ENCODE measurements at places on chromosomes 2 and 18.

DNA sequence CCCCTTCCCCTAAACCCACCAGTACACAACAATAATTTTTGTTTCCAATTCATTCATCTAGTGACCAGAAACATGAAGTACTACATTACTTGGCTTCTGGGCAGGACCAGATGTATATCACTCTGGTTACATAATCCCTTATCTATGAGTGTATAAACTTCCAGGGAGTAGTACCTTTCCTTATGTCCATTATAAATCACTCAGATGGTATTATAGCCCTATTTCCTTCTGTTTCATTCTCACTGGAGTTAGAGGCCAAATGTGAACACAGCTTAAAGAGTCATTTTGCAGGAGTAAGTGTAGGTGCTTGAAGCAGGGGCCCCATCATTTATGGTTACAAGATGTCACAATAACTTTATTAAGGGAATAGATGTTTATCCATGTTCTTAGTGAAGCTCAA is 894.4 kb upstream of the NXPH2 start:
- DNase-seq = no peak

GRCh38 chr2:57185568-57185967 is 861.0 kb upstream of the VRK2 start:
- no peak for DNase-seq

DNA sequence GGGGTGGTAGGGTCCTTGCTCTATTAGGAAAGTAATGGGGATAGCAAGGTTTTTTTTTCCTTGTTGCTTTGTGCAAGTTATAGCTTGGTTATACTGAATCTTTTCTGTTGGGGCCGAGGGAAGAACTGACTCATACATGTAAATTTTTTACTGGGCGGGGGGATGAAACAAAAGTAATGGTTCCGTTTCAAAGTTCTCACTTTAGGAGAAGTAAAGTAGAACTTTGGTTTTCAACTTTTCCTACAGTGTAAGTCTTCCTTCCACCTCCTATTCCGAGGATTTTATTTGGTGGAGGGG is 1.1 kb downstream of the AFTPH start:
- peak; percentile 12 for DNase-seq

DNA sequence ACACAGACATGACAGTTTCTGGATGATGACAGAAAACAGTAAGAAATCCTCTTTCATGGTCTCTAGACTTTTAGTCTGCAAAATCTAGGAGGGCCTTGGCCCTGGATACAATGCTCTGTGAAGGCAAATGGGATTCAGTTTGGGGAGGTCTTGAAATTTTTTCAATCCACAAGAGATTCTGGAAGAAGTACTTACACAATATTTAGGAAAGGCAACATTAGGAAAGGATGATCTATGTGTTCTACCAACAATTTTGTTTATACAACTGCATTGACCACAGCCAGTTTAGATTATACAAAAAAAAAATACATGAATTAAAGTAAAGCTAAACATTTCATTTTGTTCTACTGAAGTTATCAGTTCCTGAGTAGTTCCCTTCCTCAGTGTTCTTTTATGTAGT is 208.0 kb downstream of the SRBD1 start:
- no peak for DNase-seq

GRCh38 chr2:129379411-129379810 is 600.1 kb upstream of the RAB6C start:
- DNase-seq = no peak

DNA sequence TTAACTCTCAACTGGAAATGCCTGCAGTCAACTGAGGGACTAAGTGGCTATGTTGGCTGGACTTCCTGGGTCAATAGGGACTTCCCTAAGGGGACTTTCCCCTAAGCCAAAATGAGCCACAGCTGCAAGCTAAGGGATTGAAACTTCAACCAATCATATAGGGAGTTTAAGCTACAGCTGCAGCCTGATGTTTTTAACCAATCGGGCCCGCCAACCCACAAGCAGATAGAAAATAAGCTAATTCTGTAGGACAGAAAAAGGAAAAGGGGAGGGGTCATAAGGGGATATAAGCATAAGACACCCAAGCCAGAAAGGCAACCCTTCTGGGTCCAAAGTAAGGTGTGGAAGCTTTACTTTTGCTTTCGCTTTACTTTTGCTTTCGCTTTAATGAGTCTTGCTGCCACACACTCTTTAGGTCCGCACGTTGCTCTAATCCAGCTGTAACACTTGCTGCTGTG is 927.5 kb downstream of the ERBB4 start:
- no peak for DNase-seq

GRCh38 chr18:74083557-74083952 is 64.1 kb downstream of the FBXO15 start:
- DNase-seq = no peak

DNA sequence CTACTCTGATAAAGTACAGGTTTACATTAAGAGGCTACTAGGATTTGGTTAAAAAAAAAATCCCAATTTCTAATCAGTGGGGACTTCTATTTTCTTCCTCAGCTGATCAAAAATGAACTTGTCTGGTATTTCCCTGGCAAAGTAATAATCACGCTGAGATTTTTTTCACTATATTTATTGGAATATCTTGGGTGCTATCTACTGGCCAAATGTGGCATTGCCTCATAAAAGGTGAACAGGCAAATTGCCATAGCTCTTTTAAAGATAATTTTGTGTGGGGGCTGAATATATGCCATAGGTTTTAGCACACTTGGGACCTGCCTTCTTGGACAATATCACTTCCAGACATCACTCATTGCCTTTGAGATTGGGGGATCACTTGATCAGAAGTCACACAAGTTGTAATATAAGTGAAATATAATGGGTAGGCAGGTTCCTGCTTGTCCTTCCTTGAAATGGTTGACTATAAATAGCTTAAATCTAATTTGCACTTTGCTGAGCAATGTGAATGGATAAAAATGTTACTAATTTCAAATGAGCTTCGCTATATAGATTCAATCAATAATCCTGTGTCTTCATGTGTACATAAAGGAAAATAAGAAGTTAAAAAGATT is 7.0 kb upstream of the NXPH2 start:
- no peak for DNase-seq

- no peak for DNase-seq
Observed at GRCh38 chr2:167891841-167892240, 355.6 kb downstream of the STK39 start.

DNA sequence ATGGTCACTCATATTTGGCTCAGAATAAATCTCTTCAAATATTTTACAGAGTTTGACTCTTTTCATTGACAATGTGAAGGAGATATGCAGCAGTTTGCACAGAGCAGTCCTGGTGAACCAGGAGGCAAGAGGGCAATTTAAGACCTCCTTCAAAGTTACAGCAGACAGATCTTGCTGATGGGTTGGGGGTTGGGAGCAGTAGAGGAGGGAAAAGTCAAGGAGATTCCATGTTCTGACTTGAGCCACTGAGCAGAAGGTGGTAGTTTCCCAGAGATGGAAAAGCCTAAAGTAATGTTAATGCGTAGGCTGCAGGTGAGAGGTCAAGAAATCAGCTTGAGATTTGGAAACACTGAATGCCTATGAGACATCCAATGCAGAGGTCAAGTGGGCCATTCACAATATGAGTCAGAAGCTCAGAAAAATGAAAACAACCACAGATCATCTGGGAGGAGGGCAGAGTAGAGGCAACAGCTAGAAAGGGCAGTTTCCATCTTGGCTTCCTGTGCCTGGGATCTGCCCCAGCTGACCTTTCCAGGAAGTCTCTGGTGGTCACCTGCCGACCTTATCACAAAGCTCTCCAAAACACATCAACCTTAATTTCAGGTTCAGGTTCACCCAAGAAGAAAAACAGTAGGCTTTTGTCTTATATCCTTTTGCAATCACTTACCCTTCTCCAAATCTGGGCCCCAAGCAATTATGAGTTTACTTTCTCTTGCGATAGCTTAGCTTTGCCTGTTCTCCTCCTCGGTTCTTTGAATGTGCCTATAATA is 197.5 kb upstream of the ARL4C start:
- DNase-seq = no peak

DNA sequence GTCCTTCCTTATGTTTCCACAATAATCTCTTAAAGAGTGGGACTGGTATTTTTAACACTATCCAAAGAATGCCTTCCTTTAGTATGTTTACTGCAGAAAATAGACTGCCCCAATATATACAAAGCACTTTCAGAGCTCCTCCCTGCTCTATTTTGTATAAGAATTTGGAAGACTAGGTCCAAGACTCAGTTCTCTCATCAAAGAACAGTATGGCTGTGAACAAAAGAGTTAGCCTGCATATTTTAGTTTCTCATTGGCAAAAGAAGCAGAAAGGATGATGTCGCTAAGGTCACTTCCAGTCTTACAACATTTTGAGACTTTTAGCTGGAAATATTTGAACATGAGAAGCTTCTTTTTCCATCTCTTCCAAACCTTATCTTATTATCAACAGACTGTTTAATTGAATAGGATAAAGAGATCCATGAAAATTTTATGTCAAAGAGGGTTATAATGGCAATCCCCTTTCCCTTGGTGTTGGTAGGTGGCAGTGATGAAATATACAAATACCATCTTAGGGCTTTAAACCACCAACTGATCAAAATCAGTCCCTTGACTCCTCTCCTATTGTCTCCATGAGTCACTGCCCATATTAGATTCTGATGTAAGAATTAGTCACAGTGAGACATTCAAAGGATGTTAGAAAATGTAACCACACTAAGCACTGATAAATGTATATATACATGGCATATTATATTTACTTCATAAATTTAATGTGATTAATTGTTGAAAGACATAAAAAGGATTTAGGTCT is 266.9 kb upstream of the DSEL start:
- DNase-seq = no peak

DNA sequence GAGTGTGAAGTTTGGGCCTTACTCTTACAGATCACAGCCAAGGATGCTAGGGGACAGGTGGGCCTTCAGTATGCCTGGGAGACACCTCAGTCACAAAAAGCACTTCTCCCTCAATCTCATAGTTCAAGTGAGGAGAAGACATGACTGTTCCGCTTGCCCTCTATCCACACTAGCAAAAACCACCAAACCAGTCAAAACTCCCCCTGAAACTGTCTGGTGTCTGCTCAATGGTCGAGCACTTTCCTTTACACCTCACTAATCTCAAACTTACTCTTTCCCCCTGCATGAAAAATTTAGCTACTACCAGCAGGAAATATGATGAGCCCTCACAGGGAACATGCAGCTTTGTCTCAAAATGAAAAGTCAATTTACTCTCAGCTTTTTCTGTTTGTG is 232.2 kb downstream of the TRIB2 start:
- DNase-seq = no peak

DNA sequence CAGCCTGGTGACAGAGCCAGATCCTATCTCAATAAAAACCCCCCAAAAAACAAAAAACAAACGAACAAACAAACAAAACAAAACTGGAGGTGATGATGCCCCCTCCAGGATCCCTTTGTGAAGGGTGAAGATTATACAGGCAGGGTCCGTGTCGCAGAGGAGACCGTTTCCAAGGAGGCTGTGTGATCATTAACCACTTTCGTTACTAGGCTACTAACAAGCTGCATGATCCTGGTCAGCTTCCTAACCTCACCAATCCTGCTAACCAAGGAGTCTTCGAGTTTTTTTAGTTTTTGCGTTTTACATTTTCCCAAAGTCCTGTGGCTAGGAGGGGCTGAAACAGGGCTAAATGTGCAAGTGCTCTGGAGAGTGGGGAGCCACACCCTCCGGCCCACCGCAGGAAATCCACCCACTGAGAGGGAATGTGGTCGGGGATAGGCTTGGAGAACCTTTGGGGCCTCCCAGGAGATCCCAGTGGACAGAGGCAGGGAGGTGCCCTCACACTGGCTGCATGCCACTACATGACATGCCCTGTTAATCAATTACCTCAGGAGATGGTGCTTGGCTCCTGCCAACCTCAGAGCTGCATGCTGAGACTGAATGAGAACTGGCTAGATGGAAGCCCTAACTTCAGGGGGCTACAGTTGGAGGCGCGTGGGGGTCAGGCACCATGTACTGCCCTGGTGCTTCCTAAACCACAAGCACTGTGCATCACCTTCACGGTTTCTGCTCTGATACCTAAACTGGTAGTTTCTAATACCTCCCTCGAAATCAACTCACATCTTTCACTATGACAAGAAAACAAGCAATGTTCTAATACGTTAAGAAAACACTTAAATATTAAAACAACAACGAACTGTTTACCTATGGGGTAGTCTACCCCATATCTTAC is 67.5 kb upstream of the RGPD5 start:
- no peak for DNase-seq

DNA sequence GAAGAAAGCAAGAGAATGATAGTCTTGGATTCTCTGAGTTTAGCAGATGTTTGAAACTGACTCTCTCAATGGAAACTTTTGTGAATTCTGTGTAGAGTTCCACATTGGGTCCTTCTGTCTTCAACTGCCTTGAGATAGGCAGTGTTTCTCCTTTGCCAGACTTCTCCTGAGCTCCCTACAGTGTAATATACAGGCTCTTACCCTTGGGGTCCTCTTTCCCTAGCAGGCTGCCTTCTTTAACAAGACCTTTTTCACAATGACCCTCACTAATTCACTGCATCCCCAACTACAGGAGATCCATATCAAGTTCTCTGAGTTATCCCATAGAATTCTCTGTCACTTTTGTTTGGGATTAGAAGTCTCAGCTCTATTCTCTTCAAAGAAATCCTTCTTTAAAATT is 513.0 kb downstream of the XIRP2 start:
- no peak for DNase-seq

DNA sequence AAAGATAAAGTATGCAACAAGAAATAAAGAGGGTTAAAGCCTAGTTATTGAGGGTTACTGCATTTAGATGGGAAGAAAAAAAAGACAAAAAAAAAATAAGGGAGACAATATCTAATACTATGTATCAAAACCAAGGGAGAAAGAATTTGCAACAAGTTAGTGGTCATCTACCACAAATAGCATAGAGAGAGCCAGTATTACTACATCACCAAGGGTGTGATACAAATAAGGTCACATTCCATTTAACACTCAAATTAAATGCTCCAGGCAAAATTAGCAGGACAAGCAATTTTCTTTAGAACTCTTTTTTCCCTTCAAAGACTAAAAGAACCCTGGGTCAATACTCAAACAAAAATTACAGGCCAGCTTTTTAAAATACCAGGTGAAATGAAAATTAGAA is 115.1 kb upstream of the GULP1 start:
- DNase-seq = no peak

GRCh38 chr2:241120440-241120839 is 18.4 kb upstream of the MTERF4 start:
- no peak for DNase-seq

DNA sequence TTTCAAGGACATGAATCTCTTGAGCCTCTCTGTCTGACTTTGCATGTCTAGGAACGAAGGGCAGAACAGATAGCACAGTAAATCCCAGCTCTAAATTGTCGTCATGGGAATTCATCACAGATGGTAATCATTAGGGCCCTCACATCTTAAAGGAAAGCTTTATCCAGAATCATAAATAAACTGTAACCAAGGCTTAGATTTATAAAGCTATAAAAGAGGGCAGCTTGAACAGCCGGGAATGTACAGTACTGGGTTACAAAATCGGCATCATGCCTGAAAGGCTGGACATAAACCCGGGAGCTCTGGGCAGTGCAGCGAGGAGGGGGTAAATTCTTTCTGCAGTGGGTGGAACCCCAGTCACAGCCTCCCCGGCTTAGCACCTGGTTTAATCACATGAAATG is 144.4 kb downstream of the GFPT1 start:
- no peak for DNase-seq

GRCh38 chr2:105573490-105573889 is 171.2 kb upstream of the NCK2 start:
- no peak for DNase-seq

- no peak for DNase-seq
Observed at GRCh38 chr2:8568543-8569302, 113.1 kb upstream of the ID2 start.

Measured in naive thymus-derived CD8-positive, alpha-beta T cell (primary cell).